ENCODE measurements at places on chromosomes 1 and 21.

DNA sequence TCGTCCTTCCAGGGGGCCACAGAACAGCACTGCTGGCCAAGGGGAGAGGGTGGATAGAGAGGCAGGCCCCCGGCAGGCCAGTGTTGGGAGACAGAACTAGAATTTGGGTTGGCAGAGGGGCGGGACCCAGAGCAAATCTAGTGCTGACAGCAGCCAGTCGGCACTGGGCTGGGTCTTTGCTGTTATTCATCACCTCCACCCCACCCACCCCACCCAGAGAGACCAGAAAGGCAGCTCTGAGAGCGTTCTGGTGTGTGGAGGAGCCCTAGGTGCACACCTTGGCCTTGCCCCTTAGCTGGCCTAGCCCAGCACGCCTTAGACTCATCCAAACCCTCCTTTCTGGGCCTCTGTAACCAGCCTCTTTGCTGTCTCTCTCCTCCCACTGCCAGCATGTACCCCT is 6.4 kb upstream of the PKP1 start:
- no peak for DNase-seq

- DNase-seq = no peak
Measured at GRCh38 chr1:26839339-26839722, 12.8 kb downstream of the ZDHHC18 start.

- DNase-seq = no peak
Measured at GRCh38 chr1:218823291-218823900, 350.3 kb upstream of the LYPLAL1 start.

DNA sequence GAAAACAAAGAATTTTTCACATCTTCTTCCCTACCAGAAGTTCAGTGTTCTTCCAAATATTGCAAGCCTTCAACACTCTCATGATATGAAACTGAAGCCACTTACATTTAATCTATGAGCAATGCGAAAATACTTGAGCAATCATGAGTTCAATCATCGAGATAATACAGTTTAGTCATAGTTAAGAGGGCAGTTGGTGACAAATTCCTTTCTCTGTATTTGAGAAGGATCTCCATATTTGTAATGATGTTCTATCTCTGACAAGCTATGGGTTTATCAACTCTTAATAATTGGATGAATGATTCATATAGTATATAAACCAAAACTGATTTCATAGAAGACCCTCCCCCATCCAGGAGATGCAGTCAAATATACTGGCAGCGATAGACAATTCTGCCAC is 29.7 kb upstream of the PYHIN1 start:
- no peak for DNase-seq

DNA sequence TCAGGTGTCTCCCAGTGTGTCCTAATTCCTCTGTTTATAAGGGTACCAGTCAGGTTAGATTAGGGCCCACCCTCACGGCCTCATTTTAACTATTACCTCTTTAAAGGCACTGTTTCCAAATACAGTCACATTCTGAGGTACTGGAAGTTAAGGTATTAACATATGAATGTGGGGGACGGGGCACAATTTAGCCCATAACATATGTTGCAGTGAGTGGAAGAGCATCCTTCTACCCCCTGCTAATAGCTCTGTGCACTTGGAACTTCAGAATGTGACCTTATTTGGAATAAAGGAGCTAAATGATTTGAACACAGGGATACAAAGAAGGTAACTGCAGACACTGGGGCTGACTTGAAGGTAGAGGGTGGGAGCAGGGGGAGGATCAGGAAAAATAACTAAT is 67.3 kb upstream of the ADGRL2 start:
- DNase-seq = no peak

DNA sequence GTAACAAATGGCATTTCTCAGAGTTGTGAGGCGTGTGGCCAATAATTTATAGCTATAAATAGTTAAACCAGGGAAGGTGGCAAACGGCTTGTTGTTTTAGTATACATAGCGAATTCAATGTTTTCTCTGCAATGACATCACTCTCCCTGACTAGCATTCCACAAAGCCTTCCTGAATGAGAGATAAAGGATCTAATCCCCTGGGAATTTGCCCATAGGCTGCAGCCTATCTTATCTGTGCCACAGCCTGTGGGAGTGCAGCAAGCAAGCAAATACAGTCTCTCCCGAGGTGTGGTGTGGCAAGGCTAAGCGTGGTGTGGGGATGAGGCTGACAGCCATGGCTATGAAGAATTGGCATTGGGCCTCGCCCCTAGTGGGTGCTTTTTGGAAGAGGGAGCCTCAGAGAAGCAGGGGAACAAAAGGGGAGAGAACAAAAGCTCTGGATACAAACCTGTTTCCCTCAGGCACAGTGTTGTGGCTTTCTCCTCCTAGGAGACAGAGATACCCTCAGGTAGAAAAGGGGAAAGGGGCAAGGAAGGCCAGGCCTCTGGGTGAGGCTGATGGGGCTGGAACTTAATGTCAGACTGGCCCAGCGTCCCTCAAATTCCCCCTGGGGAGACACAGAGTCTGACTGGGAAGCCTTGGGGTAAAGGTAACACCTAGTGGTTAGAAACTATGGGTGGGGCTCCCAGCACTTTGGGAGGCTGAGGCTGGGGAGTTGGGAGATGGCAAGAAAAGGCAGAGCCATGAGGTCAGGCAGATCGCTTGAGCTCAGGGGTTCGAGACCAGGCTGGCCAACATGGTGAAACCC is 8.9 kb downstream of the TAGLN2 start:
- no peak for DNase-seq

- DNase-seq = no peak
Measured at GRCh38 chr1:33363470-33363861, 42.6 kb upstream of the A3GALT2 start.

- no peak for DNase-seq
Measured at GRCh38 chr1:89041119-89041641, 18.5 kb upstream of the GBP3 start.

DNA sequence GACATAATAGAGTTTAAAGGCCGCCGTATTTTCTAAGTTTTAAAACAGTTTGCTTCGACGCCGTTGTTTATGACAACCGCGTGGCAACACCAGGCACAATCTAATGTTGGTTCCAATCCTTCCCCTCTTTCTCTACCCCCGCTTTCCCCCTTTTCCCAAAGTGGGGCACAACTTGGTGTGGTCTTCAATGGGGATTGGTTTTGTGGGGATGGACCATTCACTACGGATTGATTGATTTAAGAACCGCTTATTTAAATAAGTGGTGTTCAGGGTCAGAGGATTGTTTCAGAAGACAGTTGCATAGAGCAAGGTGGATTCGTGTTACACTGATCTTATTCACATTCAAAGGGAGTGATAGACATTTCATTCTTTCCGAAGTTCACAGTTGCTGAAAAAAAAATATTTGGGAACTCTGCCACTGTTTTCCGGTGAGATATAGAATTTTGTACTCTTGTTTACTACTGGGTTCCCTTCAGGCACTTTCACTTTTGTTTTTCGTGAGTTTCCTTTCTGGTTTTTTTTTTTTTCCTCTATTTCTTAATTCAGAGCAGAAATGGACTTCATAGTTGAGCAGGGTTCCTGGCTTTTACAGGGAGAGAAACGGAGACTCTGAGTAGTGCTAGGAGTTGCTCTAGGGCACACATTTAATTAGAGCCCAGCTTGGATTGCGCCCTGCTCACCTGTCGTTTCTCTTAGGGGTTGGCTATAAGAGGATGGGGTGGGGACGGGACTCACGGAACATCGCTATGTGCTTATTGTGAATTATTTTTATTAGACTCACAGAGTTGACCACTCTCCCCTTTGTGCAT is 79.6 kb upstream of the AK4 start:
- DNase-seq = no peak

DNA sequence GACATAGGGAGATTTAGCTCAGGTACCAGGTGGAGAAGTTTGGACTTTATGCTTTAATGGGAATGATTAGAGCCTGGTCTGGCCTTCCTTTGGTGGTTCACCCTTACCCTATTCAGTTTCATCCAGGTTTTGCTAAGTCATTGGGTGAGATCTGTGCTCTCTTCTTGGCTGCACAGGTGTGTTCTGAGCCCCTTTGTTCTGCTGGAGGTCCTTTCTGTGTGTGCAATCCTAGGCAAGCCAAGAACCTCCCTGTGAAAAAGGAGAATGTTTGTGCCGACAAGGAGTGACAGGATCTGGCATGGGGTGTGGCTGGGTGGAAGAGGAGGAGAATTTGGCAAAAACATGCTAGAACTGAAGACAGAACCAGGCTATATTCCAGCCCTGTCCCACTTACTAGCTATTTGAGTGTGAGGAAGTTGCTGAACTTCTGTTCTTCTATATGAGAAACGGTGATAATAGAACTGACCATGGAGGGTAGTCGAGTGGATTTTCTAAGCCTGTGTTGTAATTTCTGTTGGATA is 4.6 kb downstream of the GSTM5 start:
- no peak for DNase-seq

- DNase-seq = no peak
Measured at GRCh38 chr1:91527266-91527765, 26.7 kb downstream of the CDC7 start.

- no peak for DNase-seq
Measured at GRCh38 chr1:164910671-164911070, 351.7 kb downstream of the PBX1 start.

- no peak for DNase-seq
Measured at GRCh38 chr1:17248781-17249180, at the start of gene PADI3. TSS of gene PADI3 (plus strand) at chr1:17249098. CDS start at chr1:17249138, 40 bp downstream.

DNA sequence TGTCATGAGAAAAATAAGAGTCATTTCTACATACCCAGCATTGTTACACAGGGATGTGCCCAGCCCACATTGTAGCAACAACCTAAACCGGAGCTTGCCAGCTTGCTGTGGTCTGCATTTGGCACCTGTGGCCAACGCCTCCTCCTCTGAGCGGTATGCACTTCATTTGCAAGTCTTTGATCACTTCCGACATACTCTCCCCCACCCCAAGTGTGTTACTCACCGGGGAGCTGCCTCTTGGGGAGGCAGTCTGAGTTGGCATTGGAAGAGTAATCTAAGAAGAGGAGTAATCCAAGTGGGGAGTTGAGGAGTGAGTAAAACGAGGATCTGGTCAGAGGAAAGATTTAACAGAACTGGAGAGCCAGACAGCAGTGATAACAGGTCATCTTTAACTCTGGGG is 3.8 kb downstream of the BCL9 start:
- DNase-seq = no peak

DNA sequence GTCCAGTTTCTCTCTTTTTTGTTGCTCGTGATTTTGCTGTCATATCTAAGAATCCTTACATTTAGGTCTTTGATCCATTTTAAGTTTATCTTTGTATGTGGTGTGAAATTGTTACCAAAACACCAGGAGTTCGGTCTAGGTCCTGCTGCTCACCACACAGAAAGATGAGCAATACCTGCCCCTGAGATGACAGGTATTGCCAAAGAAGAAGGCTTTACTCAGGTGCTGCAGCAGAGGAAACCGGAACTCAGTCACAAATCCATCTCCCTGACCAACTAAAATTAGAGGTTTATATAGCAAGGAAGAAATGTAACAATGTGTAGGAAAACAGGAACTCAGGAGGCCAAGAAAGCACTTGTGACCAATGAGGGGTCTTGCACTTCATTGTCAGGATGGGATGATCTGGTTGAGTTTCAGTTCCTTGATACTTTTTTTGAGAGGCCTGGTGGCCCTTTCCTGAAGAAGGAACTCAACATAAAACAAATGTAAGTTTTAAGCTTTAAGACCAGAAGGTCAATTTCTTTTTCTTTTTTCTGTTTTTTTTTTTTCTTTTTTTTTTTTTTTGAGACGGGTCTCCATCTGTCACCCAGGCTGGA is 16.5 kb upstream of the SETDB1 start:
- no peak for DNase-seq

DNA sequence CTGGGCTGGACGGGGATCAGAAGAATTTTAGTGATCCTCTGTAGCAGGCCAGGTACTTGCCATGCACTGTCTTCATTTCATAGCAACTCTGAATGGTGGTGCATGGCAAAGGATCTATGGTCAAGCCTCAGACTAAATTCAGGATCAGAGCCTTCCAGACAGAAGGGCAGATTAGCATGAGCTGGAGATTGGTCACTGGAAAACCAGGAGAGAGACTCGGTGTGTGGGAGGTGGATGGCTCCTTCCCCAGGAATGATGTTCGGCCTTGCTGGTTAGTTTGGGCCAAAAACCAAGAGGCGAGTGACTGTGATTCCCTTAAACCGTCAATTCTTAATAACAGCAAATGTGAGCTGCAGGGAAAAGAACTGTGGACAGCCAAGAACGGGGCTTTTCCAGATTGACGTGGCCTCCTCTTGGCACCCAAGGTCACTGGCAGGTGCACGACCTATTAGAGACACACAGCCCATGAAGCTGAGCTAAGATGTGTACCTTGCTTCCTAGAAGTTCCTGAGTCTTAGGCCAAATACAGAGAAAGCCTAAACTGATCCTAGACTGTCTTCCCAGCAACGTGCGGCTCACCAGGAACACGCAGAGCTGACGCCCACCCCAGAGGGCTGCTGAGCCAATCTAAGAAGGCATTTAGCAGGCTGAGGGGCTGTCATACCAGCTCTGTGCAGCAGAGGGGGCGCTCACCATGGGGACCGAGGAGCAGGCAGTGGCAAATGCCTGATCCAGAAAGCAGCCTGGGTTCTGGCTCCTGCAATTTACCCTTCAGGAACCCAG is 18.5 kb downstream of the ALDH4A1 start:
- DNase-seq = no peak

DNA sequence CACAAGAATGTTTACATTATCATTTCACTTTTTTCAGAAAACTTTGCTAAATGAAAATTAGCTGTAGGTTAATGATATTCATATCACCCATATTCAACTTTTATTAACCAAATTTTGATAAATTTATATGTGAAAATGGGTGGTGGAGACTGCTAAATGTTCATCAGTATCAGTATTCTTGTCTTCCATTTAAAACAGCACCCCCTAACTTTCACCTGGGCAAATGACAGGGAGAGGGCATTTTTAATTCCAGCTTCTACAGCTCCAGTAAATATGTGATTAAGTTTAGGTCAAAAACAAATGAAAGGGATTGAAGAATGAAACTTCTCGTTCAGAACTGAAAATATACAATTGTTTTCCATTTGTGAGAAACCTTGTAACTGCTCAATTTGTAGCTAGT is 722.2 kb downstream of the KCNT2 start:
- no peak for DNase-seq

DNA sequence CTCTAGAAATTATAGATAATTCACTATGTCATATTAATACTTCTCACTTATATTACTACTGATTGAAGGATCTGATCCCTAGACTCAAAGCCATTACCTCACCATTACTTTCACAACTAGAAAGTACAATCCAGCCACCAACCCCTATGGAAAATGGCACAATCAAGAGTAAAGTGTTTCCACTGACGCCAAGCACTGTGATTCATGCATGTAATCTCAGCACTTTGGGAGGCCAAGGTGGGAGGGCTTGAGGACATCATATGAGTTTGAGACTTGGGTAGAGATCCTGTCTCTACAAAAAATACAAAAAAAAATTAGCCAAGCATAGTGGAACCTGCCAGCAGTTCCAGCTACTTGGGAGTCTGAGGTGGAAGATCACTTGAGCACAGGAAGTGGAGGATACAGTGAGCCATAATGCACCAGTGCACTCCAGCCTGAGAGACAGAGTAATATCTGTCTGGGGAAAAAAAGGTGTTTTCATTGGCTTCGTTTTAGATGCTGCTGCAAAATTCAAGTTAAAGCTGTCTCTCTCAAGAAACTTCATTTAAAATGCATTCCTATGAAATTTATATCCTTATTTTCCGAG is 126.5 kb downstream of the AKT3 start:
- DNase-seq = no peak
